Stimulated activated CD8-positive, alpha-beta memory T cell treated with anti-CD3 and anti-CD28 coated beads, Interleukin-15, amount 100 ng/mL, for 24 hours (primary cell): ENCODE measurements at places on chromosomes 11 and 22.

- DNase-seq: no peak
These were observed 98.2 kb upstream of the MTMR2 start for GRCh38 chr11:96021901-96022650.

DNA sequence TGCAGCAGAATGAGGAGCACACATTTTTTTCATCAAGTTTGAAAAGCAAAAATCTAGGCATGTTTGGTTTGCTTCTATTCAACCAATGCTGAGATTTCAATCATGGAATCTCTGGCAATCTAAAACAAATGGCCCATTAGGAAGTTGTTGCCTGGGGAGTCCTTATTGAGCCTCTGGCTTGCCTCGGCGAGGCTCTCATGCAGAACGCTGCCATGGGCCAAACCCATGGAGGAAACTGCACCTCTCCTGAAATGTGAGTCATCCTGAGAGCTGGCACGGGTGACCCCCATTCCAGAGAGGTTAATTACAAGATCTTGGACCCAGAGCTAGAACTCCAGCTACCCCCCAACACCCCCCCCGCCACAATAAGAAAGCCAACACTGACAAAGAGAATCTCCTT is 80.7 kb downstream of the MN1 start:
- DNase-seq: no peak

DNA sequence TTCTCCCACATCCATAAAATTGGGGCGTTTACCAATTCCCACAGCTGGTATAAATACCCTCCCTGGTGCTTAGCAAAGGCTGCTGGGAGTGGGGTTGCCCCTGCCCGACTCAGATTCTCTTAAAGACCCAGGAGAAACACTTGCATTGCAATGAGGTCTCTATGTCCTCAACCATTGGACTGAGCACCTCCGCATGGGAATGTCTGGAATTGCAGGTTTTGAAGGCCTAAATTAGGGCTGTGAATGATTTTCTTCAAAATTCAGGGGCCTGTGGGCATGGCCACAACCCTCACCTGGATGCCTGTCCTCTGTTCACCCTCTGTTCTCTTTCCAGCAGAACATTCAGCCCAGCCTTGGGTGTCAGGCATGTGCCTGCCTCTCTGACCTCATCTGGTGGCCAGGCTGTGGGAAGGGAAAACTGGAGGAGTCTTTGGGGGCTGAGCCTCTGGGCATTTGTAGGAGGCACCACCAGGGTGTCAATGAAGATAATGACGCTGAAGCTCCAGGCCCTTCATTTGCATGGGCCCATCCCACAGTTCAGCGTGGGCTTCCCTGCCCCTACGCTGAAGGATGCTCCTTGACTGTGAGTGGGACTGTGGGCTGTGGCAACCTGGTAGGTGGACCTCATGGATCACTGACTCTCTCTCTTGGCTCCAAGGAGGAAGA is 52.7 kb upstream of the MYEOV start:
- DNase-seq: no peak

DNA sequence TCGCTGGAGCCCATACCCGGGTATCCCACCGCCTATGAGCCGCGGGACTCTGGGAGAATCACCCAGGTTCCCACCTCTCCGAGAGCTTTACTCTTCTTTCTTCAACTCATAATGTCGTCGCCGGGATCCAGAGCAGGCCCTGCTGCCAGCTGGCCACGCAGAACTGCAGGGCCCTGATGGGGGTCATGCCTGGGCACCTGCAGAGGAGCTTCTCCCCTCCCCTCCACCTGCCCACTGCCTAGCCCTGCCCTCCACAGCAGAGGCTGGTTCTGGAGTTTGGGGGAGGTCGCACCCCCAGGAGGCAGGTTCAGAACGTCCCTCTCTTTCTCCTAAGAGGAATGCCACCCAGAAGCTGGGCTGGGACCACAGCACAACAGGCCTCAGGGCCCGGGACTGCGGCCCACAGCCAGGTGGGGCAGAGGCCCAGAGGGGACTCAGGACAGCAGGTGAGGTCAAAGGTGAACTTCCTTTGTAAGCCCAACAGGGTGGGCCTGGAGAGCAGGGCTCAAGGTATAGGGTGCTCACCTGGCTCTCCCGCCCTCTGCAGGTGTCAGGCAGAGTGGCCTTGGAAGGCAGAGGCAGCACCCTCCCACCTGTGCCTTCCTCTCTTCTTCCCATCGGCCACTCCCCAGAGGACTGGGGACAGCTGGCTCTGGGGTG is 1.9 kb downstream of the SLC25A45 start:
- no peak for DNase-seq

DNA sequence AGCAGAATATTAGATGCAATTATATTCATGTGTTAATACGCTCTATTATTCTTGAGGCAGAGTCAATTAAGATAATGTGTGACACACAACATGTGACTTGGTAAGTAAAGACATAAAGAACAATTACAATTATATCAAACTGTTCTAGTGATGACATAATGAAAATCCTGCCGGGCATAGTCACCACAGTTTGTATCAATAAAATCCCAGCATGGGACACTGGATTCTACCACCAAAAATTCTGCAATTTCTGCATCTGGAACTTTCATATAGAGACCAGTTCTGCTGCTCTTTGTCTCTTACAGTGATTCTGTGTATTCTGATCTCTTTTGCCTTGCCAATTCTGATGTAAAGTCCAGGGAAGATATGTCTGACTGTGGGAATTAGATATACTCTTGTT is 495.6 kb upstream of the LRRC4C start:
- no peak for DNase-seq

DNA sequence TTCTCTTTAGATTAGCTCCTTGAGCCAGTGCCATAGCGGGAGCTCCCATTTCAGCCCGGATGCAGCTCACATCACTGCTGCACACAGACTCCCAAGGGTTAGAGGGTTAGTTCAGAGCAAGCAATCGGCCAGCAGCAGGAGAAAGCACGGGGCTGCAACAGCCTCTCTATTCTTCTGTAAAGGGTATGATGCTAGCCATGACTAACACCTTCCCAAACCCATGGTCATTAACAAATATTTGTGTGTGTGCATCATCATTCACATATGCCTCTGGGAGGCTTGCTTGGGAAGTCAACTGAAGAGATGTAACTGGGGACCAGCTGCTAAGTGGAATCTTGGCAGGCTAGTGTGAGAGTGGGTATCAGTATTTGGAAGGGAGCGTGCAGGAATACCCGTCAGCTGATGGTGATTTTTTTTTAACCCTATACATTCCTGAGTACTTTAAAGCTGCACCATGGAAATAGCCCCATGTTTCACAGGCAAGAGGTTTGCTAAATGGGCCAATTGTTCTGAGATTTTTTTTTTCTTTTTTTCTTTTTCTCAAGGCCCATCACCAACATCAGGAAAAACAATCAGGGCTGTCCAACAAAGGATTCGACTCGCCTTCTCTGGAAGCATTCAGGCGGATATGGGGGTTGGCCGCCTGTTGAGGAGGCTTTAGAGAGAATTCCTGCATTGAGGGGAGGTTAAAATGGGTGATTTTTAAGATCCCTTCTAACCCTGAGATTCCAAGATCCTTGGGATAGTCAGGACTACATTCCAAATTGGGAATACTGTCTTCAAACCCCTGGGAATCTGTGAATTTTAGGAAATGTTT is 33.2 kb upstream of the CCDC89 start:
- DNase-seq: no peak

- DNase-seq: no peak
These were observed 572.1 kb downstream of the JRKL start for GRCh38 chr11:96961931-96962330.

GRCh38 chr11:59000003-59000402 is 60.7 kb downstream of the GLYATL1 start:
- no peak for DNase-seq

- DNase-seq: no peak
These were observed 14.4 kb downstream of the DCUN1D5 start for GRCh38 chr11:103077554-103077953.
